ENCODE measurements at places on chromosomes 4 and X.

DNA sequence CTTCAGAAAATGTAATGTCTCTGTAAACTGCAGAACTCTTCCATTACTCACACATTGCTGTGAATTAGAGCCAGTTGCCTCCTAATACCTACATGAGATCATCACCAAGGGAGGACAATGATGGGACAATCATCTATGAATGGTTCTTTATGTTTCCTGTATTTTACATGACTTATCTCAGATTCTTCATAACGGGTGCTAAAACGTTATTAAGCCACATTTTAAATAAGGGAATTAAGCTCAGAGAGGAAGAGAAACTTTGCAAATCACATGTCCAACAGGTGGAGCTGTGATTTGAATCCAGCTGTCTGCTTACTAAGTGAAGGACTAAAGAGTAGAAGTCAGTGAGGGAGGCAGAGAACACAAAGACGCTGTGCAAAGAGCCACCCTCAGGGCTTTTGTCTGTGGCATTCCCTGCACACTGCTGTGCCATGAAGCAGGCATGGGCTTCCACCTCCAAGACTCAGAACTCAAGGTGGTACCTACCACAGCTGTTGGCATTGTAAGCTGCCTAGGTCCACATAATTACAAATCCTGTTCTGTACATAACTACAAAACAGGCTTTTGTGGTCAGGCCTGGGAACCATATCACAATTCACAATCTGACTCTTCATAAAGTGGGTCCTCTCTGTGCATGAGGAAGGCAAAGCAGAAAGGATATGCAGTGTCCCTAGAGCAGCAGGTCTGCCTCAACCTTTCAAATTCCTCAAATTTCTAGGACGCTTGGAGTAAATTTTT is 12.8 kb downstream of the TBC1D9 start:
- peak; percentile 48 for DNase-seq

DNA sequence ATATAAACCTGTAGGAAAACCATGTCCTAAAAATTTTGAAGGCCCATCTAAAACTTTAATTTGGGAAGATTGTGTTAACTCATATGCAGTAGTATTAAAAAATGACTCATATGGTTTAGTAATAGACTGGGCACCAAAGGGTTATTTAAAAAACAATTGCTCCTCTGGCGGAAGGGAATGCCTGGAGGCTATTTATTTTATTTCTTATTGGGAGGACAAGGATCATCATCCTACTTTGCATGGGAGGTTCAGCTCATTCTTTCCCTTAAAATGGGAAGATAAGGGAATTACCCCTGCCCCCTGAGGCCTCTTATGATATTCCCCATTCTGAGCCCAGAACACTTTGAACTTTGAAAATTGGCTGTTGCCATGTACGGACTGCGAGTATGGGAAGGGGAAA is 29.7 kb upstream of the MGST2 start:
- DNase-seq: no peak

GRCh38 chrX:7139202-7140081 is 8.1 kb upstream of the STS start:
- peak; percentile 92 for DNase-seq

- DNase-seq: no peak
Observed at GRCh38 chrX:41022566-41022965, 62.7 kb upstream of the USP9X start.

- peak; percentile 54 for DNase-seq
Observed at GRCh38 chrX:42269186-42269585, 345.8 kb upstream of the CASK start.

GRCh38 chr4:82469791-82470345 is 39.5 kb downstream of the ENOPH1 start:
- peak; percentile 72 for DNase-seq

- peak; percentile 74 for DNase-seq
Observed at GRCh38 chr4:83250687-83251446, 33.7 kb downstream of the COQ2 start.

GRCh38 chr4:104868958-104869357 is 277.7 kb upstream of the TET2 start:
- DNase-seq: no peak

GRCh38 chrX:16971694-16972093 is 25.2 kb downstream of the REPS2 start:
- DNase-seq: no peak

- no peak for DNase-seq
Observed at GRCh38 chr4:83316459-83317165, 18.0 kb downstream of the HPSE start.

DNA sequence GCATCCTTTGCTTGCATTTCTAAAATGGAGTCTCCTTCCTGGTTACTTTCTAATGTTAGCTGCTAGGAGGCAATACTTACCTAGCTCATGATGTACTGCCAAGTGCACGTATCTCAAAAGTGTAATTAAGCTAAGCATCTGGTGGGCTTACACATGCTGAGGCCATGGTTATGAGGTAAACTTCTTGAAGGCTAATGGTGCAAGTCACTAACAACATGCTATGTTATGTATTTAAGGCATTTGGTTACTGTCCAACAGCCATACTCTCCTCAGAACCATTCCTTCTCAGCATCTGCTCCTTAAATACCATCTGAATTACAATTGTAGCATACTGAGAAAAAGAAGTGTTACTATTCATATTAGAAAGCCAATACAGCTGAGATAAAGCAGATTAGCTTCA is 318.6 kb upstream of the BMP3 start:
- peak; percentile 25 for DNase-seq

DNA sequence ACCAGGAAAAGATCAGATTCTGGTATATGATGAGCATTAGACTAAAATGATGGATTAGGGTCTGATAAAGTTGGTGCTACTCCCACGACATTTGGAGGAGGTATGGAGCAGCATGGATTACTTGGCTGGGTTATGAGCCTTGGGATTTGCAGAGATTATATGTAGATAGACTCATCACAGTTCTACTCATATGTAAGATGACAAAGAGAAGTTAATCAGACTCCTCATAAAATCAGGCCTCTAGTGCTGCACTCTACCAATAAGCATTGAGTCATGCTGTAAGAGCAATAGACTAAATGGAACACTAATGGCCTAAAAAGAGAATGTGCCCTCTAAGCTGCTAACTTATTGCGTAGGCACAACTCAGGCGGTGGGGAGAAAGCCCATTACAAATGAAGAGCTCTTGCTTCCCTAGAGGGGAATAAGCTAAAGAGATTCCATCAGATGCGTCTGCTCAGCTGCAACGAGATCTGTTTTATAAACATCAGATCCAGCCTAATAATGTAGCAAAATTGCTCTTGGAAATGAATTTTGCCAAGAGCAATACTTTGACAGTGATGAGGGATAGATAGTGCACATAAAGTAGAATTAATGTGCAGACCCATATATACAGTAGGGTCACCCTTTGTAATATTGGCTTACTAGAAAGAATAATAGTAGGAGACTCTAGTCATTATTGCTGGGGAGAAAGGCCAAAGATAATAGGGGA is 17.5 kb downstream of the LIAS start:
- DNase-seq: no peak

GRCh38 chr4:144399927-144400326 is 246.0 kb upstream of the HHIP start:
- peak; percentile 96 for DNase-seq

- peak; percentile 77 for DNase-seq
Observed at GRCh38 chr4:116358633-116359222, 726.6 kb downstream of the TRAM1L1 start.

GRCh38 chr4:8589823-8590545 is 2.6 kb upstream of the CPZ start:
- DNase-seq: peak; percentile 99

DNA sequence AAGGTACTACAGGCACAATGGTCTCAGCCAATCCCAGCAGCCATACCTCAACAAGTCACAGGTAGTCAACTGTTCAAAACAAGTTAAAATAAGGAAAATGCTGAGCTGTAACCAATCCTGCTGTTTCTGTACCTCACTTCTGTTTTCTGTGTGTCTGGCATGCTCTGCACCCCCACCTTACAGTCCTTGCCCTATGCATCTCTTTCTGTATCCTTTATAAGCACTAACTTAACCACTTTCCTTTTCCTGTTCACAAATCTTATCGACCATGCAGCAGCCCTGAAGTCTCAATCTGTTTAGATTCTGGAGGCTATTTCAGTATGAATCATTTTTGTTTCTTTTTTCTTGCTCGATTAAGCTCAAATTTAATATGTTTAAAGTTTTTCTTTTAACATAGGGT is 12.5 kb upstream of the FAM13A start:
- DNase-seq: no peak

GRCh38 chr4:185966997-185967775 is 101.8 kb upstream of the TLR3 start:
- DNase-seq: peak; percentile 30

GRCh38 chr4:171715973-171716372 is 97.2 kb upstream of the GALNTL6 start:
- no peak for DNase-seq

- DNase-seq: peak; percentile 11
Observed at GRCh38 chr4:77600521-77601451, 4.8 kb upstream of the CXCL13 start.

DNA sequence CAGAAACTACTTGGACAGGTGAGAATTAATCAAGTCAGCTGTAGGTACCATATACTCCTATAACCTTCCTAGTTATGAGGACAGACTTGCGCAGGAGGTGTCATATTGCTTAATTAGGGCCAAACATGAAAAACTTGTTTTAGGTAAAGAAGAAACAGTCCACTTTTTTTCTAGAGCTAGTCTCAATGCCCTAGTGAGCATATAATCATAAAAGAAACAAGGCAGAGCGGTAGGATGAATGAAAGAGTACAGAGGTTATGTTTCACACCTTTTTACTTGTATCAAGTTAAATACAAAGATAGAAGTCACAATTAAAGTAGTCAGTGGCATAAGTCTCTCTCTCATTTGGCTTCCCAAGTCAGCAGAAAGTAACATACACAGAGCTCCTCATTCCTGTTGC is 88.9 kb downstream of the RPS6KA6 start:
- DNase-seq: no peak

DNA sequence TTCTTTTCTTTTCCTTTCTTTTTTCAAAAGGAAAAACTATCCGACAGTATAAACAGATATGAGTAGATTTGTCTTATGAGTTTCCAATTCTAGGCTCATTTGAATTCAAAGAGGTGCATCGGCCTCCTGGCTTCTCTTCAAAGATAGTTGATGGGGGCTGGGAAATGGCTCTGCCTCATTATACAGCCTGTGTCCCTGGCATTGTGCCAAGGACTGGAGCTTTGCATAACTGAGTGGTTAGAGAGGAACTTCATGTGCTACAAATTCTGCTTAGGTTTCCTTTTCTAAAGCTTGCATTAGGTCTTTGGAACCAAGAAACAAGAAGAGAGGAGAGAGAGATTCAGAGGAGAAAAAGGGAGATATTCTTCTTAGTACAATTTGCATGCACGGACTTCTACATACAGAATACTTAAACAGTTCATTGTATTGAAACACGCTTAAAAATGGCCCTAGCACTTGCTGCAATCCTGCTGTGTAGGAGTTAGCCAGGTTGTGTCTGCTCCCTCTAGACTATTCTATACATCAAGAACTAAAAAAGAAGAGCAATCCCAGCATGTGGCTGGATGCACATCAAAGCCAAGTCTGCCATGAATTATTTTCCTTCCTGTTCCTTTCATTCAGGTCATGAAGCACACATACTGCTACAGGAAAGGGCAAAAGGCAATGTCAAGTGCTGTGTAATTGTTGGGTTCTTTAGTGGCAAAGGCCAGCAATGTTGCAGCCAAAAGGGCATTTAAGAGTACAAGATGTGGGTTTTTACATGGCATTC is 70.9 kb downstream of the INTS12 start:
- peak; percentile 7 for DNase-seq

- DNase-seq: peak; percentile 75
Observed at GRCh38 chr4:70746179-70746839, 24.5 kb downstream of the RUFY3 start.

DNA sequence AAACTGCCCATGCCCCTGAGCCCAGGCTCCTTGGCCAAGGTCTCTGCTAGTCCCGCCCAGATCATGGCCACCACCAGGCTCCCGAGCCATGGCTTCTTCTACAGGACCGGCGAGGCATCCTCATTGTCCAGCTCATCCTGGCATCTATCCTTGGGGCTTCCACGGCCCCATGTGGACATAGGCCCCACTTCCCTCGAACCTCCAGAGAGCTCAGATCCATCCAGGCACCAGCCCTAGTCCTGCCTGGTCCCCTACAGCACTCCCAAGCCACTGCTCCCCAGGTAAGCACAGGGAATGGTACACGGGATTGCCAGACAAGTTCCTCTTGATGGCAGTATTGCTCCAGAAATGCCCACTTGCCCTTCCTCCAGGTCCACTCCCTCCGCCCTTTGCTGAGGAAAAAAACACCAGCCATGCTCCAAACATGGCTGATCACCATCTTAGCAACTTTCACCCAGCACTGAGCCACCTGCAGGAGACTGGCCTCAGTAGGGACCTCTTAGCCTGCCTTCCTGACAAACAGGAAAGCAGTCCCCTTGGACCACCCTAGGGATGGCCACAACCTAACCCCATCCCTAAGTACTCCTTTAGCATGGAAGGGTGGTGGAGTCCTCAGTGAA is 272.1 kb upstream of the AGTR2 start:
- no peak for DNase-seq

DNA sequence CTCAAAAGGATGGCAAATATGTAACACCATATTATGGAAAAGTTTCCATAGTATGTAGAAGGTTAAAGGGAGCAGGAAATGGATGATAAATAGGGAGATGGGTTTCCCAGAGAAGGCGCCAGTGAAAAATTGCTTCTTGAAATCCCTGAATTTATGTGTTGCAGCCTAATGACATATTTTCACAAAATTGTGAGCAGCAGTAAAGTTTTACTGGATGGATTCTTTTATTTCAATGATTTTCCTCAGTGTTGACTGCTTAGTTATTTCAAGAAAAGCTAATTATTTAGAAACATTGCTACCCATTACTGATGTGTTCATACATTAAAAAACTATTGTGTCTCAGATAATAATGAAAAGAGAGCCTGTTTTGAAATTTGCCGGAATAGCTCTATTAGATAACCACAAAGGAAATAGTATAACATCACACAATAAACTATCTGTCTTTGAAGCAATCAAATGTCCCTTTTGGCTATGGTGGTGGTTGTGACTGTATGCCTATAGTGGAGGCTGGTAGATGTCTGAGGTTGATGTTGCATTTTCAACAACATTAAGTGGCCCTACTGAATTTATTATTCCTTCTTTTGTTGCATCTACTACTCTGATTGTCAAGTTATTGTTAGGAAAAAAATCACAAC is 169.9 kb upstream of the HAND2 start:
- no peak for DNase-seq

- DNase-seq: no peak
Observed at GRCh38 chrX:6694221-6694620, 159.3 kb upstream of the VCX3A start.

GRCh38 chr4:172982151-172982590 is 186.4 kb upstream of the GALNT7 start:
- peak; percentile 80 for DNase-seq

Data from fibroblast of skin of scalp (primary cell).